ENCODE measurements at places on chromosomes 11 and 22. TPM values are rescaled to one million over a fixed set of nuclear protein-coding genes. Genes with fewer than 3 reads are reported as not detected.

DNA sequence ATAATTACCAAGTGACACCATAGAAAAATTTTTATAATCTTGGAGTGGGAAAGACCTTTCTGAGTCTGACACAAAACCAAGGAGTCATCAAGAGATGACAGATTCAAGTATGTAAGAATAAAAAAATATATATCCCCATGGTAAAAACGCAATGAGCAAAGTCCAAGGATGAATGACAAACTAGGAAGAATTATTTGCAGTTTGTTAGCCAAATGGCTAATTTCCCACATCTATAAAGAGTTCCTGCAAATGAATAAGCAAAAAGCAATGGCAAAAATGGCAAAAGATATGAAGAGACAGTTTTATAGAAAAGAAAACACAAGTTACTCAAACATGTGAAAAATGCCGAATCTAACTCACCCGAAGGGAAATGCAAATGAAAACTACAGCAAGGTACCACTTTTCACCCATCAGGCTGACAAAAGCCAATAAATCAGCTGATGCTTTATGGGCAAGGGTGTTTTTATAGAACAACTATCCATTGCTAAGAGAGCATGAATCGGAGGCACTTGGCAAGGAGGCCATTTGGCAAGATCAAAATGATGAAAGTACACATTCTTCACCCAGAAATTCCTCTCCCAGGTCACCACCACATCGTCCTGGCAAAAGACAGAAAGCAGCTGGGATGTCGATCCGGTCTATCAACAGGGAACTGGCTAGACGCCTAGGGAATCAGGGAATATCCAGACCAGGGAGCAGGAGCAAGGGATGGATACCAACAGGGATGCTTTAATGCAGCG lies 21.1 kb upstream of the KLHL35 start:
- DNase-seq: no peak
- peaks cover 28% of the 10 kb centered on the region for H3K27me3 ChIP-seq
- no peak overlapping the region for H3K4me3 ChIP-seq
- no peaks in the 10 kb centered on the region for H3K36me3 ChIP-seq

DNA sequence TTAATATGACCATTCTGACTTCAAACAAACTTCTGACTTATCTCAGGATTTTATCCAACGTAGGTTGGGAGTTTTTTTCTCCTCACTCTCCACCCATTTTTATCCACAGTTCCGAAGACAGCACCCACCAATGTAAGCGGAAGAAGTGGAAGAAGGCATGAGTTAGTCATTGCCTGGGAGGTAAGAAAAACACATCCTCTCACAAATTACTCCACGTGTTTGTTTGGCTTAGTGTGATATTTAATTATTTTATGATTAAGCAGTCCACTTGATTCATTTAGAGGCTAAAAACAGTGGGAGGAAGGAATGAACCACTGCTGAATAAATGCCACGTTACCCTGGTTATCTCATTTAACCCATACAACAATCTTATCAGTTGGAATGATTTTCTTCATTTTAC lies 389.6 kb upstream of the ARHGAP42 start:
- H3K27ac ChIP-seq: no peak overlapping the region
- no peaks in the 10 kb centered on the region for H3K4me1 ChIP-seq
- no peaks in the 10 kb centered on the region for H3K27me3 ChIP-seq
- H3K36me3 ChIP-seq: no peaks in the 10 kb centered on the region
- no peak for DNase-seq

GRCh38 chr11:115224551-115224950 lies 279.7 kb downstream of the CADM1 start:
- no peaks in the 10 kb centered on the region for H3K4me1 ChIP-seq
- no peak overlapping the region for H3K27ac ChIP-seq
- H3K27me3 ChIP-seq: no peaks in the 10 kb centered on the region
- no peak overlapping the region for H3K4me3 ChIP-seq

DNA sequence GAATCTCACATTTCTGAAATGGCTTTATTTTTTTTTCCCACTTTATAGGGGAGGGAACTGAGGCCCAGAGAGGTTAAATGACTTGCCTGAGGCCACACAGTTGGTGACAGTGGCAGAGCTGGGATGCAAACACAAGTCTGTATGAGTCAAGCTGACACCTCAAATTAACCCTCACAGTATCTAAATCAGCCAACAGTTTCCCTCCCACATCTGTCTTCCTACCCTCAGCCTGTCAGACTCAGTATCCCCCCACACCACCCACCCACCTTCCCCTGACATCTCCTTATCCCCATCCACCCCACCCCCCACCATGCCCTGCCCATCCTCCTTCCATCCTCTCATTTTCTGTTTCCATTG lies 95.2 kb downstream of the TP53I11 start:
- peaks cover 9% of the 10 kb centered on the region for H3K4me1 ChIP-seq
- H3K27ac ChIP-seq: no peak overlapping the region
- H3K27me3 ChIP-seq: peaks cover 5% of the 10 kb centered on the region
- no peak overlapping the region for H3K4me3 ChIP-seq
- H3K36me3 ChIP-seq: no peaks in the 10 kb centered on the region

GRCh38 chr11:41497974-41498373 lies 38.5 kb upstream of the LRRC4C start:
- no peak for DNase-seq
- no peak overlapping the region for H3K27ac ChIP-seq
- H3K36me3 ChIP-seq: no peaks in the 10 kb centered on the region
- H3K4me1 ChIP-seq: no peaks in the 10 kb centered on the region
- no peak overlapping the region for H3K4me3 ChIP-seq
- no peaks in the 10 kb centered on the region for H3K27me3 ChIP-seq

GRCh38 chr11:12321217-12321937 lies 56.0 kb upstream of the PARVA start:
- no peaks in the 10 kb centered on the region for H3K27me3 ChIP-seq
- no peak overlapping the region for H3K27ac ChIP-seq
- peaks cover 10% of the 10 kb centered on the region for H3K4me1 ChIP-seq
- no peaks in the 10 kb centered on the region for H3K36me3 ChIP-seq

DNA sequence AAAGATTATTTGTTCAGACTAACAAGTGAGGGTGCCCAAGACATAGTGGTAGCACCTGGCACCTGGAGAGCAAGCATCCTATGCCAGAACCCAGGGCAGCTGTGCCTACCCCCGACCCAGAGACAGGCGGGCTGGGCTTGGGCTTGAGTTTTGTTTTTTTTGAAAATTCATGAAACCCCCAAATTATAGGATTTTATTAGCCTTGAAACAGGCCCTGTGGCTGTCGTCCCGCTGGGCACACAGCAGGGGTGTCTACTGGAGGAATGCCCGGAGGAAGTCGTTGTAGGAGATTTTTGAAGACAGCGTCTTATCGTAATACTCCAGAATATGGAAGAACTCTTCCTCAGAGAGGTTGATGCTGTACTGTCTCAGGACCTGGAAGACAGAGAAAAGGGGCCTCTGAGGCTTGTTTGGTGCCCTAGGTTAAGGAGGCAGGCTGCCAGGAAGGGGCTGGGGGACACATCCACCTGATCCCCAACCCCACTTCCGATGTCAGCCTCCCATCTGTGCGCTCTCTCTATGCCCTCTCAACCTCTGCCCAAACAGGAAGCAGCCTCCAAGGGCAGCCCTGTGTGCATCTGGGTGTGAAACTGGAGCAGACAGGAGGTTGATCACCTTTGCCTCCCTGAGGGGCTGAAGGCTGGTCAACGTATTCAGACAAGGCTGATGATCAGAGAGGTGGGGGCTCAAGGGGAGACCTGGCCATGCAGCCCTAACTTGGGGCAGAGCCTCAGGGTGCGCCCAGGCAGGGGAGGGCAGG lies 117.0 kb downstream of the MPPED1 start:
- no peak for DNase-seq
- peaks cover 10% of the 10 kb centered on the region for H3K4me1 ChIP-seq
- H3K36me3 ChIP-seq: no peaks in the 10 kb centered on the region
- H3K27me3 ChIP-seq: no peaks in the 10 kb centered on the region

Gene OR52W1
- total RNA-seq: not detected

Gene SLC5A4
- total RNA-seq: 0.23 TPM

Gene THY1
- 7.6 TPM for total RNA-seq

Gene CCDC89
- total RNA-seq: not detected

Gene PLAAT3
- 5.8 TPM for total RNA-seq

Gene LSP1
- total RNA-seq: 23.3 TPM

All from esophagus squamous epithelium (tissue), 5 donors.